Bronchial smooth muscle cell (primary cell): ENCODE measurements at places on chromosomes 5 and 9. TPM values are rescaled to one million over a fixed set of nuclear protein-coding genes. Genes with fewer than 3 reads are reported as not detected.

The FBP1 gene
- not detected in 2 replicates for total RNA-seq

The UGT3A2 gene
- not detected in 2 replicates for total RNA-seq

The SPATA31D4 gene
- not detected in 2 replicates for total RNA-seq

The PCDHGA3 gene
- 1.0 and 1.9 TPM in 2 replicates for total RNA-seq

The CCDC192 gene
- not detected in 2 replicates for total RNA-seq

The GPX3 gene
- 11.3 and 14.9 TPM in 2 replicates for total RNA-seq

The ANKRD34B gene
- not detected in 2 replicates for total RNA-seq
